ENCODE measurements at places on chromosomes 2 and 18.

GRCh38 chr2:171271971-171272436 is 111.3 kb upstream of the TLK1 start:
- no peak for DNase-seq

GRCh38 chr2:120719491-120719890 is 16.2 kb upstream of the GLI2 start:
- no peak for DNase-seq

DNA sequence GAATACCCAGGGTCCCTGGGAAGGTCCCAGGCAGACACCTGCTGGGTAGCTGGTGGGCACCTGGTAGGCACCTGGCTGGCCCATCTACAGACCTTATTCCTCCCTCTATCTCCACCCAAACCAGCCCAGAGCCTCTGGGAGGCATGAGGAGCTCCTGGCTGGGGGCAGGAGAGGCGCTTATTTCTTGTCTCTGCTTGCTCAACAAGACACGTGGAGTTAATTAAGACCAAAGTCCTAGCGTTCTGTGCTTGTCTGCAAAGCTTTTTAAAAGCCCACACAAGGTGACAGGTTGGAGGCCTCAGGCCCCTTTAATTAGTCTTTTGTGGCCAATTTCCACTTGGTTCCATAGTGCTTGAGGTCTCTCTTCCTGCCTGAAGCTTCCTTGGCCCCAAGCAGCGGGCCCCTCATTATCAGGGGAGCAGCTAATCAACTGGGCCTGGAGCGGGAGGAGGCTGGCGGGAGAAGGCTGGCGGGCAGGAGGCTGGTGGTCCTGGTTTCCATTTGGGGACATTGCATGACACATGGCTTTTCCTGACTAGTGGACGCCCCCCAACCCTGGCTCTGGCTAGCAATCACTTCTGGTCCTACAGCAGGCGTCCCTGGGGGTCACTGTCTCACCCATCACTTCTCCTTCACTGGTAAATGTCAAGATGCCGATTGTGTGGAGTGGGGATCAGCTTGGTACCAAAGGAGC is 65.4 kb upstream of the HDAC4 start:
- no peak for DNase-seq

GRCh38 chr2:132383956-132384355 is 32.6 kb upstream of the GPR39 start:
- no peak for DNase-seq

DNA sequence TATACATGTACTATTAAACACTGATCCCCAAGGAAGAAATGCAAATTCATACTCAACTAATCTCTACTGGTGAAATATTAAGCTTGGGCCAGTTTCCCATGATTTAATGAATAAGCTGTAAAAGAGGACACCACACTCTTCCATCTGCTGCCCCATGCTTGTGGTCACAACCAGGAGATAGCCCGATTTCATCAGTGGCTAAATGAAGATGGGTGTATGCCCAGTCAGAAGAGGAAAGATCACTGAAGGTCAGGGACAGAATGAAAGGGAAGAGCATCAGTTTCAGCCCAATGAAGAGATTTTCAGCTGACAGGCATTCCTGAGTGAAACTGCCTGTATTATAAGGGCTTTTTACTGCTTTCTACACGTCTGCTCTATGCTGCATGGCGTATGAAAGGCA is 103.5 kb downstream of the KCNS3 start:
- DNase-seq: no peak

GRCh38 chr18:40371673-40372072 is 1583.4 kb upstream of the PIK3C3 start:
- DNase-seq: no peak

- no peak for DNase-seq
Observed at GRCh38 chr2:204051984-204052556, 115.5 kb downstream of the ICOS start.

DNA sequence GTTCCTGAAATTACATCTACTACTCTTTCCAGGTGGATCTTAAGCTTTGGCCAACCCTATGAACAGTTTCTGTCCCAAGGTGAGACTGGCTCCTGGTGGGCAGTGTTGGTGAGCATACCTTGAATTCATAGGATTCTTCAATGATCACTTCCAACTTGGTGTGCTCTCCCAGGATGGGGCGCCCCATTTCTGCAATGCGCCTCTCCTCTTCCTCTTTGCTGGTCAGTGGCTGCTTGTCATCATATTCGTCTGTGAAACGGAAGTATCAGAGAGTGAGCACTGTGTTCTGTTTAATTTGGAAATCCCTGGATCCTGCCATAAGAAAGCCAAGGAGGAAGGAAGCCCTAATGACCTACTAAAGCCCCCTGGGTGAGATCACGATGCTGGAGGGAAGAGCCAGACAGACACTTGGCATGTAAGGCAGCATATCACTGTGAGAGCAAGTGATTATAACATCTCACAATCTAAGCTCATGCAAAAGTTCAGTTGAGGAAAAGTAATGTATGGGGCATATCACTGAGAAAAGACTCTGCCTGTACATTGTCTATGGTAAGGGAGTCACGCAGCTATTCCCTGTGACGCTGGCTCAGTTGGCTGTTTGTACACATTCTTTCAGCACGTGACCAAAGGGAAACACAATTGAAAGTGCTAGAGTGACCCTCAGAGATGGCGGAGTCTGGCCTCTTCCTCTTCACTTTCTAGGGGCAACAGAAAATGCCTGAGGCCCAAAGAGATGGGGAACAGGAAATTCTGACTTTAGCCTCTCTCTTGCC is 287.0 kb downstream of the SLC8A1 start:
- no peak for DNase-seq

GRCh38 chr2:61951881-61952280 is 46.4 kb downstream of the COMMD1 start:
- no peak for DNase-seq

- no peak for DNase-seq
Observed at GRCh38 chr18:24189007-24189528, 50.2 kb downstream of the CABYR start.

DNA sequence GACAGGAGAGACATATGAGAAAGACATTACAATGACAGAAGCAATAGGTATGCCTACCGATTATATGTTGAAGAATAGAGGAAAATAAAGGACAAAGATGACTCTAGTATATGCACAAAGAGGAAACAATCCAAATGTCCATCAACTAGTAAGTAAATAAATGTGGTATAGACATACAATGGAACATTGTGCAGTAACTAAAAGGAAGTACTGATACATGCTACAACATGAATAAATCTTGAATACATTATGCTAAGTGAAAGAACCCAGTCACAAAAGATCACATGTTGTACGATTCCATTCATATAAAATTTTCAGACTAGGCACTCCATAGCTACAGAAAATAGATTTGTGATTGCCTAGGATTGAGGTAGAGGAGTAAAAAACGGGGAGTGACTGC is 28.5 kb upstream of the PGAP1 start:
- DNase-seq: no peak

DNA sequence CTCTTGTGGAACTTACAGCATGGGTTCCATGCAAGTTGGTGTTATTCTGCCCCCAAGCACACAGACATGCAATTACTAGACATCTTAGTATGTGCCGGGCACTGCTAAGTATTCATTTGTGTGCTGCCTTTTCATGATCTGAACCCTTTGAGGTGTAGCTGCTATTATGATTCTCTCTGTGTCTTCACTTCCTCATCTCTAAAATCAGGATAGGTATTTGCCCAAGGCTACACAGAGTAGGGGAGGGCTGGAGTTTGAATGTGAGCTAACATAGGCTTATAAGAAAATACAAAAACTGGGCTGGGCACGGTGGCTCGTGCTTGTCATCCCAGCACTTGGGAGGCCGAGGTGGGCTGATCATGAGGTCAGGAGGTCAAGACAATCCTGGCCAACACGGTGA is 27.2 kb downstream of the FASTKD2 start:
- no peak for DNase-seq

DNA sequence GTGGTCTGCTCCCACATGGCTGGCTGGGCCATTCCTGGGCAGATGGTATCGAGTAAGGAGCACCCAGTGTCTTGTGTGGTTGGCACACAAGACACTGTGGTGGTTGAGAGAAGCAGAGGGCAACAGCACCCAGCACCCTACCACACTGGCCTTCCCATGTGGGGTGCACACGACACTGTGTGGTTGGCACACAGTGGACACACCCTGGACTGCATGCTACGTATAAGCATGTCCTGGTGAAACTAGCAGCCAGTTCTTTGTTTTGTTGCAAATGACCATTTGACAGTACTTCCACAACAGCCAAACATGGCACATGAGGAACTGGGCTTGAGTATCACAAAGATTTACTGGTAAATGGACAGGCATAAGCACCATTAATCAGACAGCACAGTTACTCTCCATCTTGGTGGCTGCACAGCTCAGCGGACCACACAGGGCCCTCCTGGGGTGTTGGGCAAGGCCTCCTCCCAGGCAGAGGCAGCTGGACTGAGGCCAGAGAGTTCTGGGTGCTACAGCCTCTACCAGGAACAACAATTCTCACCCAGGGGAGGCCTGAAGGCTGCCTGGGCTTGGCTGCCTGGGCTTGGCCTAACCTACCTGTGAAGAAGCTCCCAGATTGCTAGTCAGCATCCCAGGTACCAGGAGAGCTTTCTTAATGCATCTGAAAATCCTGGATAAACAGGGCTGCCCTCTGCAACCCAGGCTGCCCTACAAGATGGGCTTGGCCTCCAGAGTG is 59.3 kb upstream of the ALPP start:
- no peak for DNase-seq

- DNase-seq: no peak
Observed at GRCh38 chr2:206958261-206958660, 18.9 kb downstream of the CPO start.

GRCh38 chr2:216113572-216113971 is 4.4 kb downstream of the XRCC5 start:
- peak; percentile 45 for DNase-seq

GRCh38 chr18:68429841-68430240 is 285.1 kb downstream of the TMX3 start:
- DNase-seq: no peak

DNA sequence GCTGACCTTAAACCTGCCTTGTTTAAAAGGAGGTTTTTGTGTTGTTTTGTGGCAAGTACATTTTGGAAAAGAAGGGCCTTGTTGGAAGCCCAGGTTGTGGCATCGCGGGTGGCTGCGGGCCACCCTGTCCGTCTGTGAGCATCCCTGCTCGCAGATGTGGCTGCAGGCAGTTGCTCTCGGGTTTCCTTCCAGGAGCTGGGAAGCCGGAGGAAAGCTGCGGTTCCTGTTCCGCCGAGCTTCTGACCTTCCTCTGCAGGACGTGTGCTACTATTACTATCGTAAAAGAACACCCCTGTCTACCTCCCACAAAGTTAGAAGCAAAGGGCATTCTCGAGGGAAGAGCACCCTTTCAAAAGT is 766 bp downstream of the MFF start:
- DNase-seq: peak; percentile 3

DNA sequence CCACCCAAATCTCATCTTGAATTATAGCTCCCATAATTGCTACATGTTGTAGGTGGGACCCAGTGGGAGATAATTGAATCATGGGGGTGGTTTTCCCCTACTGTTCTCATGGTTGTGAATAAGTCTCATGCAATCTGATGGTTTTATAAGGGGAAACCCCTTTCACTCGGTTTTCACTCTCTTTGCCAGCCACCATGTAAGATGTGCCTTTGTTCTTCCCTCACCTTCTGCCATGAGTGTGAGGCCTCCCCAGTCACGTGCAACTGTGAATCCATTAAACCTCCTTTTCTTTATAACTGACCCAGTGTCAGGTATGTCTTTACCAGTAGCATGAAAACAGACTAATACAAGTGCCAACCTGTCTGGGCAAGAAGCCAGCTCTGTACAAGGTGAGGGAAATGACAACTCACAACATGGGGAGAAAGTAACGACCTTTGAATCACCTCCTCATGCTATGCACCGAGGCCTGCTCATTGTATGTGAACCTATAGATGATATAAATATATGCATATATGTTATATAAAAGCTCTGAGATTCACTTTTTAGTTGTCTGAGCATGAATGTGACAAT is 162.2 kb downstream of the ALPK2 start:
- DNase-seq: no peak

- no peak for DNase-seq
Observed at GRCh38 chr2:85547089-85547858, 8.3 kb downstream of the MAT2A start.

DNA sequence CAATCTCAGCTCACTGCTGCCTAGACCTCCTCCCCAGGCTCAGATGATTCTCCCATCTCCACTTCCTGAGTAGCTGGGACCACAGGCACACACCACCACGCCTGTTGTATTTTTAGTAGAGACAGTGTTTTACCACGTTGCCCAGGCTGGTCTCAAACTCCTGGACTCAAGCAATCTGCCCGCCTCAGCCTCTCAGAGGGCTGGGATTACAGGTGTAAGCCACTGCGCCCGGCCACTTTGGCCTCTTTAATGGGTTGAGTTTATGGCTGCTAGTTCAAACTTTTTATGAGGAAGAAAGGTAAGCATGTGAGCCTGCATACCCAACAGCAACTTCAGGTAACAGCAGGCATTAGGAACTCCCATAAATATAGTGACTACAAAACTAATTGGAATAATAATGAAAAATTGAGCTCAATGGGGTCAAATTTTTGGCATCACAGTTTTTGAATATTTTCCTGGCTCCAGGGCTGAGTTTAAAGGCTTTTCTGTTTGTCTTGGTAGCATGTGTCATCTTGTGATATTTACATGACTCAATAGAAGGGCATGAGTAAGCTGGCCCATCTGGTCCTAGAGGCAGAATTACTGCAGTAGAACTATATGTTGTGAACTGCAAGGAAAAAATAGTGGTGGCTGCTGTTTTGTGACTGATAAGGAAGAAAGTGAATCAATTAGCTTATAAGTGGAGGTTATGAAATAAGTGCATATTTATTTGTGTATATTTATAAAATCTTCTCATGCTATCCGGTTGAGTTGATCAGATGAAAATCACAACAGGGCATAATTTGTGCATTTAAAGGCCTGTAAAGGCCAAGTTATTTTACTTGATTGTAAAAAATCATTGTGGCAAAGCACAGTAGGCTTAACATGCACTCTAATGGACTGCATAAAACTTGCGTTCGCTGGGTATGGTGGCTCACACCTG is 24.8 kb downstream of the GALM start:
- peak; percentile 71 for DNase-seq

- DNase-seq: no peak
Observed at GRCh38 chr18:52312346-52312745, 27.7 kb upstream of the DCC start.

- DNase-seq: no peak
Observed at GRCh38 chr2:206881708-206882410, 57.5 kb upstream of the CPO start.

DNA sequence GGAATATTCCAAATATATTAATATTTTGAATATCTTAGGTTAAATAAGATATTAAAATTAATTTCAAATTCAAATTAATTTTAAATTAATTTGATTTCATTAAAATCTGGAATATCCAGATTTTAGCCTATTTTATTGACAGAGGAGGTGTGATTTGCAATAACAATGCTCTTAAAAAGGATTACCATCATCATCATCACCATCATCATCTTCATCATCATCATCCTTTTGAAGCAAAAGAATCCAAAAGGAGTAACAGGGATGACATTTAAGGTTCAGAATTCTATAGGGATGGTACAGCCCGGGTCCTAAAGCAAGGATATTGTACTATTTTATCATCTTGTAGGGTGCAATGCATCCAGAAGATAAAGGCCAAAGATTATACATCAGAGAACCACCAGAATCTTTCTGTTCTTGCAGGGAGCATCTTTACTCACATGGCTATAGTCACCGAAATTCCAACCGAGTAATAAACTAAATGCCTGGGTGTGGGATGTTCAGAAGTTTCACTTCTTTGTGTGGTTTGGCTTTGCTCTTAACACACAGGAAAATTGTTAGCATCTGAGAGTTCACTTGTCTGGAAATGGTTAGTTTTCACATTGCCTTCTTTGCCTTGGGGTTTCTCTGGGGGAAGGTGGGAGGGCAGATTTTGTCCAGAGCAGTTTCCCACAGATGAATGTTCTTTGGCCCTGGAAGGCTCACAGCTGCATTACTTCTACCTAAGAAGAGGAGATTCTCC is 99.1 kb upstream of the ITGA6 start:
- DNase-seq: no peak

- DNase-seq: no peak
Observed at GRCh38 chr2:179049203-179049545, 763 bp downstream of the CCDC141 start.
